ENCODE measurements at places on chromosomes 5 and 9.
A peak's percentile ranks its signal among the peaks of the same experiment; 100 is the strongest.

- DNase-seq: no peak
Observed at GRCh38 chr9:4553951-4554381, 63.7 kb downstream of the SLC1A1 start.

DNA sequence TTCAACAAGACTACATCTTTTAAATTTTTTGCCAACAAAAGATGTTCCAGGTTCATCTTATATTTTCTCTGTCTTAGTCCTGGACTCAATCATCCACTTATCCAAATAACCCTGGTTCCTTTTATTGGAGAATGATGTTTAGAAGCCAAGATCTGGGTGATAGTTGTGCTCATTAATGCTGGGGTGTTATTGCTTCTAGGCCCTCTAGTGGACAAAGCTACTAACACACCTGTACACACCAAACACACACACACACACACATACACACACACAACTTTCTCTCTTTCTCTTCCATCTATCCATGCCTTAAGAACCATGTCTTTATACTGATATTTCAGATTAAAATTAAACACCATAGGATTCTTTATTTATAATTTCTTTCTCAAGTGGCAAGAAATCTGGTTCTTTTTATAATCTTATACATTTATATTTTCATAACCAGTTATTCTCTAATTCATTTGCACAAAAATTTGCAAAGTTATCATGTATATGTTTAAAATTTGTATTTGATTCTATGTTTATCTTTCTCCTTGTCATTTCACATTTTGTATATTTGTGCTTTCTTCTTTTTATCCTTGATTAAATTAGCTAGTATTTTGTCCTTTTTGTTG, 179.1 kb upstream of the SMIM23 start:
- DNase-seq: no peak

DNA sequence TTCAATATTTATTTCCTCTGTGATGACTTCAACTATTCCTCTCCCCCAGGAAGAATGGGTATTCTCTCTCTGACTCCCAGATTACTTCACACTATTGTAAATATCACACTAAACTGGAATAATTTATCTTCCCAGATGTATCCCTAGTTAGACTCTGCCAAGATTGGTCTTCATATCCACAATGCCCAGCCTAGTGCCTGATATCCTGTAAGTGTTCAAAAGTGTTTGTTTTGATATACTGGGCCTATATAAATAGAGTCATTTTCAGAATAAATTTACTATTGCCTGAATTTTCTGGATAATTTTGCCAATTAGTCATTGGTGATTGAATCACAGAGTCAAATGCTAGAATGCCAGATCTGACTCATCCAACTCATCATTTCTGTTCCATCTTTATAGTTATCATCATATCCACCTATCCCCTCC, 143.7 kb upstream of the TNC start:
- DNase-seq: no peak

DNA sequence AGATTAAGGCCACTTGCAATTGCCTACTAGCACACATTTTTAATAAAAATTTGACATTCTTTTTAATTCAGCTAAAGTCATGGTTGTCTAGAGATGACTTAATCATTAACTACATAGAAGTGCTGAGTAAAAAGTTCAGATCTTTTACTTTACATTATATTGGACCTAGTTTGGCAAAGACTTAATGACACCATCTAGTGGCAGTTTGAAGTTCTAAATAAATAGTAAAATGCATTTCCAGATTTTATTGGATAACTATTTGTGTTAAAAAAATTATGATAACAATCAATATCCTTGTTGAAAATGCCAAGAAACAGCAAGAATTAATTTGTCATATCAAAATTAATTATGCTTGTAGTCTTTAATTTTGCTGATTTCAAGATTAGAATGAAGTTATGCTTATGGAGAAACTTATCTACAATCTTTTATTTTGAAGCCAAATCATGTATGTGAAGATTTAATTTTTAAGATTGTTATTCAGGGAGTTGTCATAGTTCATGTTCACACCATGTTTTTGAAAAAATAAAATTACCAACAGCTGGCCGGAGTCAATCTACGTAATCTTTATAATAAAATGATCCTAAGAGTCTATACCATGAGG, 69.6 kb upstream of the PJA2 start:
- DNase-seq: peak; percentile 9

- no peak for DNase-seq
Observed at GRCh38 chr5:93278896-93279295, 302.1 kb downstream of the NR2F1-AS1 start.

- DNase-seq: no peak
Observed at GRCh38 chr9:79001012-79001411, 570.8 kb upstream of the TLE4 start.

GRCh38 chr9:29588361-29588760, 2015.1 kb upstream of the C9orf72 start:
- DNase-seq: no peak

DNA sequence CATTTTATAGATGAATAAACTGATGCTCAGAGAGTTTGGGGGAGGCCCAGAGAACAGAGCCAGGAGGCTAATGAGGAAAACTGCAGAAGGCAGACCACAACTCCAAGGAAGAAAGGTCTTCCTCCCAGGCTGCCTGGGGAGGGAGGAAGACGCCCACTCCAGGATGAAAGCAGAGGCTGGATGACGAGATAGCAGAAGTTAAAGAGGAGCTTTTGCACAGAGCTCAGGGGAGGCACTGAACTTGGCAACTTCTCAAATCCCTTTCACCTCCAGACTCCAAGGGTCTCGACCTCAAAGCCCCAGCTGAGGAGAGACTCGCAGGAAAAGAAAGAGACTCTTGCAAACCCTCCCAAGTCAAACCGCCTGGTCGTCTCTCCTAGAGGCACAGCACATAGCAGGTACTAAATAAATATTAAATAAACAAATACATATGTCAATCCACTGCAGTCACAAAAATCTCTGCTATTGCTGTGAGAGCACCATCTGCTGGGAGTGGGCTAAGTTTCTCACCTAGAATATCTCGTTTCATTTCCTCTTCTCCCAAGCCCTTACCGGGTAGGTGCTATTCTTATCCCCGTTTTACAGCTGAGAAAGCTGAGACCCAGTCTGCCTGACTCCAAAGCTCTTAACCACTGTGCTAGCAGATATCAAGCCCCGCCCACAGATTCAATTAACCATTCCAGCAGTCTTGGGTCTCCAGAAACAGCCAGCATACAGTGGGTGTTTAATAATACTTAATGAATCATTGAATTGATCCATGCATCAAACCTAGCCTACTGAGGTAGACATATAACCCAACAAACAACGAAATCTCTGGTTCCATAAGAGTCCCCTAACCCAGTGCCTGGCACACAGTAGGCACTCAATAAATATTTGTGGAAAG, 97.8 kb upstream of the HAND1 start:
- DNase-seq: no peak

- DNase-seq: no peak
Observed at GRCh38 chr9:114860187-114860586, 54.3 kb upstream of the TNFSF15 start.

DNA sequence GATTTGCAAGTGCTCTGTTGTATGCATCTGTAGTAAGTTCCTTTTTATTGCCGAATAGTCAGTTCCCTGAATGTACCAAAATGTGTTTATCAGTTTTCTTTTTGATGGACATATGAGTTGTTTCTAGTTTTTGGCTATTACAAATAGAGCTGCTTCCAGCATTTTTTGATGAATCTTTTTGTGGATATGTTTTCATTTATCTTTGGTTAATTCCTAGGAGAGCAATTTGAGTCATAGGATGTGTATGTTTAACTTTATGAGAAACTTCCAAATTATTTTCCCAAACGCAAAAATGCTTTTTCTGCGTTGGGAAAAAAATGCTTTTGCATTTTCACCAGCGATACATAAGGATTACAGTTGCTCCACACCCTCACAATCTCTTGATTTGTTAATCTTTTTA, 287.7 kb downstream of the FER start:
- no peak for DNase-seq

Data from CD4-positive, alpha-beta T cell treated with Interleukin-2 at 100 ng/mL for 4 hours (primary cell).